ENCODE measurements at places on chromosomes 4 and X. TPM values are rescaled to one million over a fixed set of nuclear protein-coding genes. Genes with fewer than 3 reads are reported as not detected.

Gene TMPRSS11B
- not detected for total RNA-seq

Gene TBC1D9
- 17.4 TPM for total RNA-seq

- no peak for DNase-seq
These were observed 11.5 kb downstream of the NSG1 start for GRCh38 chr4:4398430-4398829.

DNA sequence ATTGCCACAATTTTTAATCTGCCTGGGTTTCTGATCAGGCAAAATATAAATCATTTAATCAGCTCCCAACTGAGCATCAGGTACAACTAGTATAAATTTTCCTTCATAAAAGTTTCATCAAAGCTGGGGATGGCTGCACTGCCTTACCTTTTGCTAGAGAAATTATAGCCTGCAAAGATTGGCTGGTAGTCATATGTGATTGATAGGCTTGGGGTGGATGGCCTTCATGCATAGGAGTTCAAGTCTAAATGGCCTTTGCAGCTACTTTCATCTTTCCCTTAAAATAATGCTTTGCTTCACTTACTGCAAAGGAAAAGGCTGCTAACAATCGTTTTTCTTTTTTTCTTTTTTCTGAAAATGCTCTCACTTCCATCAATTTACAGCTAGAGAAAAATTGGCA is 739.7 kb downstream of the CENPC start:
- no peak for DNase-seq

DNA sequence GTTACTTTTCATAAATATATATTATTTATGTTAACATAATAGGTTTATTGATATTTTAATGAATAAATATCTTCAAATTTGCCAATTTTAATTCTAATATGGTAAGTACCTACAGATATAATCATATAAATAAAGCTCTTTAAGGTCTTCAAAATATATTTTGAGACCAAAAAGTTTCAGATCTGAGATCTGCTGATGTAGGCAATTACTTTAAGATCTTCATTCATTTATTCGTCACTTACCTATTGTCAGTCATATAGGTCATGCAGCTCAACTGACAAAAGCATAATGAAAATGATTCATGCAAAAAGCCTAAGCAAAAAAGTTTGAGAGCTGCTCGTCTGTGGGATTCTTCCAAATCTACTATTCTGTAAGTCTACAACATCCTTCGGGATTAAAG is 64.8 kb downstream of the AFAP1 start:
- no peak for DNase-seq

- no peak for DNase-seq
These were observed 187.9 kb upstream of the FAM9B start for GRCh38 chrX:9221781-9222180.

Data from MCF 10A (cell line).